ENCODE measurements at places on chromosomes 3 and 15. TPM values are rescaled to one million over a fixed set of nuclear protein-coding genes. Genes with fewer than 3 reads are reported as not detected.

DNA sequence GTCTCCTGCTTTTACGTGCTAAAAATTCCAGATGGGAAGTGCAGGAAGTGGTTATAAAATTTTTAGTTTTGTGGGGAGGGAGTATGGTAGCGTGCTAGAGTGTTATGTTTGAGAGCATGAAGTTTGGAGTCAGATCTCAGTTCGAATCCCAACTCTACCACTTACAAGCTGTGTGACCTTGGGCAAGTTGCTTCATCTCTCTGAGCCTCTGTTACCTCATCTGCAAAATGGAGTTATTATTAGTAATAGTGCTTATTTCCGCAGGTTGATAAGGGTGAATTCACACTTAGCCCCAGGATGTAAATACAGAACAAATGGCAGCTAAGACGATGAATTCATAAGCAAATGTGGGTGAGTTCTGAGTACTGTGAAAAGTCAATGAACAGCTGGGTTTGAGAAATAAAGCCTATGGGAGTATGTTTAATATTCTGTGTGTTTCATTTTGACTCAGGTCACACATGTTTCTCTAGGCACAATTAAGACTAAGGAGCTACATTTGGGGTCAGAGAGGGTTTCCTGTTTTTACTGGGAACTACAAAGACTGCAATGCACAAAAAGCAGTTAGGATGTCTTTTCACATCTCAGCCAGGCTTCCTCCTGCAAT, 73.1 kb upstream of the FEZF2 start:
- DNase-seq, result no peak

C3orf70 gene
- 2.9 TPM for total RNA-seq

TIPARP gene
- 88.9 TPM for total RNA-seq

GABRB3 gene
- 1.5 TPM for total RNA-seq

DNA sequence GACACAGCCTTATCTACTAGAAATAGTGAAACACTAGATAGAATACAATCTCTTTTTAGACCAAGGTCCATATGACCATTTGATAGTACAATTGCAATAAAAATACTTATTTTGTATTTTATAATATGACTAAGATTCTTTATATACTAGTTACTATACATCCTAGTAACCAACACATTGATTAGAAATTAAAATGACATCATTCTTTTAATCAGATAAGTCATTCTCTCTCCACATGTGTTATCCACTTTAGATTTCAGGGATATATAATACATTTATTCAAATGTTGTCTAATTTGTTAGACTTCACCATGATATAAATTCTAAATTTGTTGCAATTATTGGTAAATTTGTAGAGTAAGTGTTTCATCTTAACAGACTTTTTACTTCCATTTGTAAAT, 276.2 kb upstream of the DPH6 start:
- DNase-seq, result no peak

- no peak for DNase-seq
Measured at GRCh38 chr3:180253283-180253682, 216.5 kb upstream of the PEX5L start.

GRCh38 chr3:124851136-124851535, 36.0 kb downstream of the ITGB5 start:
- no peak for DNase-seq

- DNase-seq, result no peak
Measured at GRCh38 chr15:66715720-66716655, 14.0 kb downstream of the SMAD6 start.

MAP6D1 gene
- total RNA-seq, result 0.48 TPM

GRCh38 chr3:111738238-111738637, 120.8 kb upstream of the PHLDB2 start:
- no peak for DNase-seq

DNA sequence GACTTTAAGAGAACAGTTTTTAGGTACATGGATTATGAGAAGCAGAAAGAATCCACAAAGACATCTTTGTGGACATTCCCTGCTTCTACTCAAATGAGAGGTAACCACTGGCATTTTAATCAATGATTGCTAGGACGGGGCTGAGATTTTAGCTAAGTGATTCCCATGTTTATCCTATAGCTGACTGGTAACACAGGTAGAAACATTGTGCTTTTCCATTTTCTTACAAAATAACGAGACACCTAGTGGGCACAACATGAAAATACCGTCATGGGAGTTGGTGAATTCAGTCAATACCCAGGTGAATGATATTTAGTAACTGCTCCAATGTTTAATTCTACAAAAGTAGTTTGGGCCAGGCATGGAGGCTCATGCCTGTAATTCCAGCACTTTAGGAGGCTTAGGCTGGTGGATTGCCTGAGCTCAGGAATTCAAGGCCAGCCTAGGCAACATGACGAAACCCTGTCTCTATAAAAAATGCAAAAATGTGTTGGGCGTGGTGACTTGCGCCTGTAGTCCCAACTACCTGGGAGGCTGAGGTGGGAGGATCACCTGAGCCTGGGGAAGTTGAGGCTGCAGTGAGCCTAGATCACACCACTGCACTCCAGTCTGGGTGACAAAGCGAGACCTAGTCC, 37.2 kb upstream of the DENND4A start:
- no peak for DNase-seq

DNA sequence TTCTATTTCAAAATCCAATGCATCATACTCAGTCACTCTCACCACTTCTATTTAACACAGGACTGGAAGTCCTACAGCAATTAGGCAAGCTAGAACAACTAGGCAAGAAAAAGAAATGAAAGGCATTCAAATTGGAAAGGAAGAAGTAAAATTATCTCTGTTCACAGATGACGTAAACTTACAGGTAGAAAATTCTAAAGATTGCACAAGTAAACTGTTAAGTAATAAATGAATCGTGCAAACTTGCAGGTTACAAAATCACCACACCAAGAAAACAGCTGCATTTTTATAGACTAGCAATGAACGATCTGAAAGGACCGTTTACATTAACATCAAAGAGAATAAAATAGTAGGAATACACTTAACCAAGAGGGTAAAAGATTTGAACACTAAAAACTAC, 36.2 kb downstream of the CHST2 start:
- DNase-seq, result no peak

SMARCC1 gene
- 46.1 TPM for total RNA-seq

GRCh38 chr3:51971350-51971749, 2.5 kb downstream of the ABHD14B start:
- DNase-seq, result no peak

- DNase-seq, result no peak
Measured at GRCh38 chr3:188950832-188951489, 220.8 kb upstream of the TPRG1 start.

ADAM10 gene
- total RNA-seq, result 93.0 TPM

DLL4 gene
- total RNA-seq, result 15.2 TPM

DNA sequence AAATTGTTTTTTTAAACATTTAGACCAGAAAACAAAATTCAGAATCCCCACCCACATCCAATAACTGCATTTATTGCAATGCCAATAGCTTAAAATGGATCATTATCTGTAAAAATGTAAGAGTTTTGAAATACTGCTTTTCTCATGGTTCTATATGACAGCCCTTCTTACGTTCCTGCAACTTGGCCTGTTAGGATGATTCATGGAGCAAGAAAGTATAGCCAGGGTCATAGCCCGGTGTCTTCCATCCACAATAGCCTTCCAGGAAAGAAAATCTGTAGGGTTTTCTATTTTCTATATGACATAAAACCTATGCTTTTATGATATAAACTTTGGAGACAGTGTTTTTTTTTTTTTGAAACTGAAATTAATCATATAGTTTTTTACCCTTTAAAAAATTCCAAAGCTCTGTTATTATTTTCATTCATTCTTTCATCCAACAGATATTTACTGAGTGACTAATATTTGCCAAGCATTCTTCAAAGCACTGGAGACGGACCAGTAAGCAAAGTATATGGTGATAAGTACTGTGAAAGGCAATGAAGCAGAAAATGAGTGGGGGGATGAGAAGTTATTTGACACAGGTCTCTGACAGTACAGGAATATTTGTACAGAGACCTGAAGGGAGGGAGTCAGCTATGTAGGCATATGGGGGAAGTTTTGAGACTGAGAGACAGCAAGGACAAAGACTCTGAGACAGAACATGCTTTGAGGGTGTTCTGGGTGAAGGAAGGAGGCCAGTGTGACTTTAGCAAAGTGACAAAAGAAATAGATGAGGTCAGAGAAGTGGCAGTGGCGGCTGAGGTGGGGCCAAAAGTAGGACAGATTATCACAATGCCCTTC, 29.0 kb upstream of the SLC2A2 start:
- no peak for DNase-seq

GRCh38 chr3:9195390-9195789, 54.1 kb downstream of the SRGAP3 start:
- peak; percentile 55 for DNase-seq

CELSR3 gene
- total RNA-seq, result 0.64 TPM
